ENCODE measurements at places on chromosomes 3 and 15.

GRCh38 chr15:52183562-52184173, 7.5 kb downstream of the GNB5 start:
- no peak for DNase-seq

DNA sequence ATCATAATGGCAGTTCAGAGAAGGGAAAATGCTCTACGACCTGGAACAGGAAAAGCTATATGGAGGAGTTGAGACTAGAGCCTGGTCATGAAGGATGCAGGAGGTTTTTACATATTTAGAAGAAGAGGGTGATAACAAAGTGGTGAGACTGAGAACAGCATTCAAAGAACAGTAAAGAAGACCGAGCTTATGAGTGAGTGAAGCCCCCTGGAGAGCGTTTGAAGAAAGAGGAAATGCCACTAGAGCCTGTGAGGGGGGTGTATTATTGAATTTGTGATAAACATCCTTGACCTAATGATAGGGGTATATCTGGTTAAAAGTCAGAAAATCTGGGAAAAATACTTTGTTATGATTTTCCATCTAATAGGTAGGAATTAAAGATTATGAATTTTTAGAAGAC, 4.2 kb downstream of the PARP9 start:
- DNase-seq: no peak

DNA sequence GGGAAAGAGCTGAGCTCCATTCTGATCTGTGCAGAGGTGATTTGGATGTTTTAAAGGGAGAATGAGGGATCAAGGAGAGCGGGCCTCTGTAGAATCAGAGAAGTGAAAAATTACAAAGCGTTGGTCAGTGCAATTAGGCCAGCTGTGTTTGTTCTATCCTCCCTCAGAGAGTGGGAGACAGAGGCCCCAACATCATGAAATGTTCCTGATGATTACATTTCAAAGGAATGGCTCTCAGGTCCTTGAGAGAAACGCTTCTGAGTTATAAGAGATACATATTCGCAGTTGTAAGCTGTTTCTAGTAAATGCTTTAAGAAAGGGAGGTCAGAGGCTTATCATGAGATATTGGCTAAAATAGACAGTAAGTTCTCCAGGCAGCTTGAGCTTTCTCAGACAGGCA, 15.7 kb upstream of the CAND2 start:
- DNase-seq: no peak

- peak; percentile 46 for DNase-seq
These were observed 121.1 kb downstream of the OXSM start for GRCh38 chr3:25910997-25911396.

DNA sequence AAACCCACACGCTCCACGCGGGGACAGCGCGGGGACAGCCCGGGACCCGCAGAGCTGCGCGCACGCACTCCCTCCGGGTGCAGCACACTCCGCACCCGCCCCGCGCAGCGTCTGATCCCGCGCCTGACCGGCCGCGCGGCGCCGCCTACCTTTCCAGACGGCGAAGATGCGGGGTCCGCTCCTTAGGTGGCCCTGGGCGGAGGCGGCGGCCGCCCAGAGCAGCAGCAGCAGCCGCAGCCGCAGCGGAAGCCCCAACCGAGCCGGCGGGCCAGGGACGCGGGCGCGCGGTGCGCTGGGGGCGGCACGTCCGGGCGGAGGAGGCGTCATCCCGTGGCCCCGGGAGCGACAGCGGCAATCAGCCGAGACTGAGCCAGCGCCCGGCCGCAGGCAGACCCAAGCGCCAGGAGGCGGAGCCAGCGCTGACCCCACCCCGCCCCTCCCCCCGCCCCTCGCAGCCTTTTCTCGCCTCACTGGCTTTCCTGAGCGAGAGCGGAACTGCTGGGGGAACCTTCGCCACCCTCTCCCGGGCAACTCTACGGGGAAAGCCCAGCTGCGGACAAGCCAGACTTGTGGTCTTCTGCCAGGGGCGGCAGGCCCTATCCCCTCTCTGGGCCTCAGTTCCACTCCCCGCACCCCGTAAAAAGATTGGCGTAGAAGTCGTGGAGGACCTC, at the start of gene SEMA7A:
TSS of gene SEMA7A (minus strand) at position 367 of the 671 bp plus-strand sequence. CDS start at position 327, 40 bp downstream.
- DNase-seq: peak; percentile 90

GRCh38 chr15:22866079-22866478, 27.6 kb downstream of the NIPA2 start:
- DNase-seq: no peak

DNA sequence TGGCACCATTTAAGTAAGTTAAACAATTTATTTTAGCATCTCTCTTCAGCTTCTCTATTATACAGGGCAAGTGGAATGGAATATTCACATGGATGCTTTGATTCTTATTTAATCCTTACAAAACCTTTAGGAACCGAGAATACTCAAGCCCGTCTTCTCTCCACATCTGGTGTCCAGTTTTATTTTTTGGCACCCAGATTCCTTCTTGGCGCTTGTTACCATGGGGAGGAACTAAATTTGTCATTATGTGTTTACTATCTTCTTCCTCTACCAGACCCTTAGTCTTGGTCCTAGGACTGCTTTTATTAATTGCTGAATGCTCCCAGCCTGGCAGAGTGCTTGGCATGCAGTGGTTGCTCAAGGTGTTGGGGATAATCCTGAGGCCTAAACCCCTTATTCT, 138.8 kb downstream of the CACNA2D3 start:
- DNase-seq: no peak

DNA sequence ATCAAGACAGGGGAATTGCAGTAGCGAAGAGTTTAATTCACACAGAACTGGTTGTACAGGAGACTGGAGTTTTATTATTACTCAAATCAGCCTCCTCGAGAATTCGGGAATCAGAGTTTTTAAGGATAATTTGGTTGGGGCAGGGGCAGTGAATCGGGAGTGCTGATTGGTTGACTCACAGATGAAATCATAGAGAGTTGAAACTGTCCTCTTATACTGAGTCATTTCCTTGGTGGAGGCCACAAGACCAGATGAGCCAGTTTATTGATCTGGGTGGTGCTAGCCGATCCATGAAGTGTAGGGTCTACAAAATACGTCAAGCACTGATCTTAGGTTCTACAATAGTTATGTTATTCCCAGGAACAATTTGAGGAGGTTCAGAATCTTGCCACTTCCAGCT, 5.3 kb upstream of the ZNF770 start:
- DNase-seq: peak; percentile 68

DNA sequence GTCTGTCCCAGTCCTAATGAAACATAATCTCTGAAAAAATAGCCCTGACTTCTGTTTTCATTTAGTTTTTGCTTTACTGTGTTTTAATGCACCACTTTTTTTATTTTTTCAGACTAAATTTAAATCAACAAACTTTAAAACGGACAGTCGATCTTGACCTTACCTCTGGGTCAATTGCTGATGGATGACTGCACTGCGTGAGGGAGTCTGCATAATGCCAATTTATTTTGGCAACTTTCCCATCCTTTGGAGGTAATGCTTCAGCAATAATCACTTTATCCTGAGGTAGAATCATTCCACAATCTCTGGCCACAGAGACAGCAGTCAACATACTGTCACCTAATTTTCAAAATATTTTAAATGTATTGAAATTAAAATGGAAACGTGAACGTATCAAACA, 32.5 kb upstream of the GP5 start:
- DNase-seq: no peak

DNA sequence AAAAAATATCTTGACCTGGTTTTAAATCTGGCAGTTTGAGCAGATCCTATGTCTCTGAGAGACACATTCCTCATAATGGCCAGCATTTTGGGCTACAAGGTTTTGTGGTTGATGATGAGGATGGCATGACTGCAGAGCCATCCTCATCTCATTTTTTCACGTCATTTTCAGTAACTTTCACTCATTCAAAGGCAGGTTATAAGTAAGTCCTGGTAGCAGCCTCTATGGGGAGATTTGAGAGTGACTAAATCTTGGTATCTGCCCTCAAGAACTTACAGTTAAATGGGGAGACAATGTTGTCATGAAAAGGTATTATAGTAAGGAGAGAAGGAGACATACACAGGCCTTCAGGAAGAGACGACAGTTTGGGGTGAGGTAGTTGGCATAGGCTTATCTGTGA, 14.5 kb downstream of the TIGIT start:
- no peak for DNase-seq

DNA sequence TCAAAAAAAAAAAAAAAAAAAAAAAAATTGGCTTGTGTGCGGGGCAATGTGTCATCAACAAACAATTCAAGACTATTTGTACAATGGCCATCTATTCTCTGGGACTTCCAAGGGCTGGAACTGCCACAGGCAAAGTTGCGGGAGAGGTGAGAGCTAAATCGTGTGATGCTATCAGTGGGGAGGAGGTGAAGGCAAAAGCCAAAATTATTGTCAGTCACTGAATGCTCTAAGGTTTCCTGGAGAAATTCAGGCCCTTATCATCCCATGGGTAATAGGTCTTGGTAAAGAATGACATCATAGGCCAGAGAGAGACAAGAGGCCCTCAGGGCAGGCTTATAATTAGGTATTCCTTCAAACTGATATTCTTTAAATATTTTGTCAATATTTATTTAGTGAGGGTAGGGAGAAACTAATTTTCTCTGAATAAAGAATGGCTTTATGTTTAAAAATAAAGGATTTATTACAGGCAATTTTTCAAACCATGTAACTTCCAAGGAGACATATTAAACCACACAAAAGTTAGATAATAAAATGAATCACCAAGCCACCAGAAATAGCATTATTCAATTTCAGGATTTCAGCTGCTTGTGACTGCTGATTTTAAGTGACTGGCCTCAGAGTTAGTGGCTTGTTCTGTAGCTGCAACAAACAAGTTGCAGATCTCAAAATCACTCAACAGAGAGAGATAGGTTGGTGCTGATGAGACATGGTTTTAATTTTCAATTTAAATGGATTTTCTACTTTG, 226.3 kb upstream of the MRPL3 start:
- no peak for DNase-seq

DNA sequence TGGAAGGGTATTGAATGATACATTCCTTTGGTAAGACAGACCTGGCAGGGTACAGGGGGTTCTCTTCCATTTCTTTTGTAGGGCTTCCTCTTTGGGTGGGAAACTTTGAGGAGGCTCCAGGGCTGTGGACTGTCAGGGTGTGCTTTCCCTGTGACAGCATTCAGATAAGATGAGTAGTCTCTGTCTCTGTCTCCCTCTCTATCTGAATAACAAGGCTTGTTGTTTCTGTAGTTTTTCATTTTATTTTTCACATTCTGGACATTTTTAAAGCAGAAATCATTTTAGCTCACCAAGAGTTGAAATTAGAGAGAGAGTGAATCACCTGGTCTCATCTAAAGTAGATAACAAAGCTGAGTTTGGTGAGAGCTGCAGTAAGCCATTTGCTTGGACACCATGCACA, 100.8 kb upstream of the TPM1 start:
- DNase-seq: no peak

DNA sequence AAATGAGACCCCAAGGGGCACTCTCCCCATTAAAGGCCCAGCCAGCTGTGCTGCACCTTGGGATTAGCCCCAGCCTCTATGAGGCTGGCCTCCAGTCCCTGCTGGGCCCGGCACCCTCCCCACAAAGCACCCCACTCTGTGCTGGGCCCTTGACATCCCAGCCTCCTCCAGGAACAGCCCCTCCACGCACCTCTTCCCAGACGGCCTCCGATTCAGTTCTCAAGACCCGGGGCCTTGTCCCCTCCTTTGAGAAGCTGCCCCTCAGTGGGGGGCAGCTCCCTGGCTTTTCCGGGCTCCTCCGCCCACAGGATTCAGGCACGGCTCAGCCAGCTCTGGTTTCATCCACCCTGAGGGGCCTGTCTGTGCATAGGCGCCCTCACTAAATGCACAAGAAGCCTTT, 144.1 kb downstream of the LRRK1 start:
- no peak for DNase-seq

GRCh38 chr3:123272547-123272946, 70.8 kb downstream of the SEC22A start:
- no peak for DNase-seq

- no peak for DNase-seq
These were observed 94.2 kb upstream of the ACP3 start for GRCh38 chr3:132222868-132223538.

GRCh38 chr3:115245438-115245837, 98.3 kb upstream of the ZBTB20 start:
- no peak for DNase-seq

- DNase-seq: no peak
These were observed 119.2 kb upstream of the THBS1 start for GRCh38 chr15:39461536-39462130.

DNA sequence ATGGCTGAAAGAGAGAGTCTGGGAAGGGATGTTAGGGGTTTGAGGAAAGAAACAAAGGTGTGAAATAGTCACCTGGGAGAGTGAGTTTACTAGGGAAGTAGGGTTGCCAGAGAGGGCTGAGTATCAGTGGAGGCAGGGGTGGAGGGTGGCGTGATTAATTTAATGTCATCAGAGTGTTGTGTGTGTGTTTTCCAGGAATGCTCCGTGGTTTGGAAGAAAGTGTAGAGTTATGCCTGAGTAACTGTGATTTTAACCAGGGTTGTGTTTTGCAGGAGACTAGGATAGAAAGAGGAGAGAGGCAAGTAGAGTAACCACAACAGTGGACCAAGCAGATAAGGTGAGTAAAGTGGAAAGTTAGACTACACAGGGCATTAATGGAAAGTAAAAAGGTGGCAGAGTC, 27.2 kb downstream of the PLD1 start:
- DNase-seq: no peak

DNA sequence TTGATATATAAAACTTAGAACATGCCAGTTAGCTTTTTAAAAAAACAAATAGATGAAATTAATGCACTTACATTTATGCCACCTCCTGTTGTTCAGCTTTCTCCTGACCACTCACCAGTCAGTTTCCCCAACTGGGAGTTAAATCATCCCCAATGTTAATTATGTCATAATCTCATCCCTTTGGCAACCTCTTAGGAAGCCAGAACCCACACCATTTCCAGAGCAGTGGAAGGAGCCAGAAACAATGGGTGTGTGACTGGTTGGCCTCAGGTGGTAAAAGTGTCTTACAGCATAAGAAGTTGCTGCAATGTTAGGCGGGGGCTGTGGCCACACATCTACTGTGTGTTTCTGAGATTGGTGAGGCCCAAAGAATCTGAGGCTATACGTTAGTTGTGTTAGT, 46.5 kb upstream of the MITF start:
- no peak for DNase-seq

DNA sequence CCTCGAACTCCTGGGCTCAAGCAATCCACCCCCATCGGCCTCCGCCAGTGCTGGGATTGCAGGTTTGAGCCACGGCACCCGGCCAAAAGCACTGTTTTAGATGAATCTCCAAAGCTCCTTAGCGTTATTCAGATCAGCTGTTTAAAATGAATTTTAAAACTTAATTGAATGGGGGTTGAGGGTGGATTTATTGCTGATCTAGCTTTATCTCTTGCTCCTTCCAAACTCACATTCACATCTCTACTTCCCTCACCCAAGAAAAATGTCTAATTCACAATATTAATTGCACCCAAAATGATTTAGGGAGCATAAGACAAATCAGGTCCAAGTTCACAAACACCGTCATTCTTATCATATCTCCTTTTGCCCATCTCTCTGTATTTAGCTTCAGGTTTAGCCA, 89.8 kb downstream of the MEIS2 start:
- no peak for DNase-seq

- no peak for DNase-seq
These were observed 159.5 kb downstream of the OR4M2 start for GRCh38 chr15:22239806-22240180.

Measured in activated CD8-positive, alpha-beta memory T cell treated with anti-CD3 and anti-CD28 coated beads, Interleukin-2, amount 10 ng/mL, durations not matched to agents 7 days and 5 days (primary cell).